ENCODE measurements at places on chromosomes 1 and 21. TPM values are rescaled to one million over a fixed set of nuclear protein-coding genes. Genes with fewer than 3 reads are reported as not detected.

The GJA9 gene
- not detected for polyA plus RNA-seq

The SYT11 gene
- polyA plus RNA-seq = 40.4 TPM

DNA sequence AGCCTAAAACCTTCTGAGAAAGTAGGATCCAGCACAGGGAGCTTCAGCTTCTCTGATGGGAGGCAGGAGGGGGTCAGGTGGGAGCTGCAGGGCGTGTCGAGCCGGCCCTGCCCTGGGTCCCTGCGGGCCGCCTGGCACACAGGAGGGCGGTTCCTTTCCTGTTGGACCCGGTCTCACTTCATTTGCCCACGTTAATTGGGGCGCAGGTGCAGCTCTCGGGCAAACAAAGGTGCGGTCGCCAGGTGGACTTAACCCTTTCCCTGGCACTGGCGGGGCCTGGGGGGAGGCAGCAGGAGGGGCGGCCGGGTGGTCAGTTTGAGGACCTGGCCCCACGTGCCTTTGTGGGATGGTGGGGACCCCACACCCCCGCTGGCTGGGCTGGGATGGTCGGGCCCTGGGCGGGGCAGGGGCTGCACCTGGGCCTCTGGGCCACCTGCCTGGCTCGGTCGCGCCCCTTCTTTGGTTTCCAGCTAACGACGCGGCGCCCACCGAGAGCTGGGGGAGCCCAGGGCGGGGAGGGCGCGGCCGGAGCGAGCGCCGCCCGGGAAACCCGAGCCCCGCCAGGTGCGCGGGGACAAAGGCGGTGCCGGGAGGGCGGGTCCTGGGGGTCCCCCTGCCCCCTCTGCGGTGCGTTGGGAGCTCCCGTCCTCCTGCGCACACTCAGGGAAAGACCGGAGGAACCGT is 20.8 kb upstream of the C1orf159 start:
- H3K4me3 ChIP-seq = peak overlapping the region; percentile 55
- no peak overlapping the region for H3K27ac ChIP-seq
- DNase-seq = no peak
- H3K27me3 ChIP-seq = peaks cover 3% of the 10 kb centered on the region
- peaks cover 7% of the 10 kb centered on the region for H3K4me1 ChIP-seq

- peak; percentile 22 for DNase-seq
- peak overlapping the region; percentile 25 for H3K27ac ChIP-seq
- no peaks in the 10 kb centered on the region for H3K36me3 ChIP-seq
Measured at GRCh38 chr1:65049941-65050713, 83.8 kb upstream of the JAK1 start.

GRCh38 chr1:93255222-93256079 is 74.9 kb downstream of the CCDC18 start:
- H3K4me3 ChIP-seq = no peak overlapping the region
- no peak for DNase-seq
- H3K27ac ChIP-seq = no peak overlapping the region

The GRIK1 gene
- not detected for polyA plus RNA-seq

The ADAMTS4 gene
- polyA plus RNA-seq = not detected

GRCh38 chr1:219495737-219496408 is 117.0 kb downstream of the ZC3H11B start:
- no peaks in the 10 kb centered on the region for H3K4me1 ChIP-seq
- H3K36me3 ChIP-seq = no peaks in the 10 kb centered on the region
- peaks cover 2% of the 10 kb centered on the region for H3K27me3 ChIP-seq
